H7 (cell line): ENCODE measurements at places on chromosomes 3 and 15. TPM values are rescaled to one million over a fixed set of nuclear protein-coding genes. Genes with fewer than 3 reads are reported as not detected.

DNA sequence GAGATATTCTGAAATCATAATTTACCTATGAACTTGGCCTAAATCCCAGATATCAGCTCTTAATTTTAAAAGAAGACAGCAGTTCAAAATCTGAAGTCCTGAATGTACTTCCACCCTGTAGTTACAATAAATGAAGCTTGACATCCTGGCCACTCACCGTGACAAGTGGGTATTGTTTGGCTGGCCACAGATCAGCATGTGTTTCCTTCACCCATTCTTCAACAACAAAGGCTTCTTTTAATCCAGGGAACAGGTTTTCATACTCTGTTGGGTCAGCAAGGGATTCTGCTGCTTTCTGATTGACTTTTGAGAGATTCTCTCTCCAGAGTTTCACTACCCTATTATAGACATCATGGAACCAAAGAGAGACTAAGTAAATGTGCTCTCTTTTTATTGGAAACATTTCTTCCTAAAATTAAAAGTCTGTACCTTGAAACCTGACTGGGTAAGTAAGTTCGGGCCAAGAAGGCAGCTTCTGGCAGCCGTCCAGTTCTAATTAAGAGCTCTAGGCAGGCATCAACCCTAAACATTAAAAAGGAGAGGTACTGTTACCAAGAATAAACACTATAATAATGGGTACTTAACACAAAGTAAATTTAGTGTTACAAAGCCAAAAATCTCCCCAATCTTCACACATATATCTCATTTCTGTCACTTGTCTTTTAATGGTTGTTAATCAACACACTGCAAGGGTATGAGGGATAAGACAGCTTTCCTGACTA is 15.2 kb downstream of the MRPS22 start:
- no peak for DNase-seq

Gene CSPG5
- total RNA-seq = 1.5 and 1.7 TPM in 2 replicates

GRCh38 chr15:84082739-84083138 is 152.8 kb upstream of the GOLGA6L4 start:
- no peak for DNase-seq

DNA sequence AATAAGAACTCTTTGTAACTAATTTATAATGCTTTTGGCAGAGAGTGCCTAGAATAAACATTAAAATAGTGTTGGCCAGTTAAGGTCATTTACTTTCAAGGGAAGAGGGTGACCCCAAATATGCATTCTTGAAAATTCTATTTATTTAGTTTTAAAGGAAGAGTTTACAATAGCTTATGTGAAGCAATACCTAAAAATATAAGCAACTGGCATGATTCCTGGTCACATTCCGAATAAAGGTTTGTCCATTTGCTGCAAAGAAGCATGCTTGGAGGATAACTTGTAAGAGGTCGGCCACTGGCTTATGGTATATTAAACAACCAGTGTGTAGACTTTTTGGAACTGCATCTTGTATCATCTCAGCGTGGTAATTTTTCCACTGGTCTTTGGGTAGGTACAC is 10.2 kb downstream of the MITF start:
- no peak for DNase-seq

Gene ST3GAL6
- 5.7 and 6.6 TPM in 2 replicates for total RNA-seq

DNA sequence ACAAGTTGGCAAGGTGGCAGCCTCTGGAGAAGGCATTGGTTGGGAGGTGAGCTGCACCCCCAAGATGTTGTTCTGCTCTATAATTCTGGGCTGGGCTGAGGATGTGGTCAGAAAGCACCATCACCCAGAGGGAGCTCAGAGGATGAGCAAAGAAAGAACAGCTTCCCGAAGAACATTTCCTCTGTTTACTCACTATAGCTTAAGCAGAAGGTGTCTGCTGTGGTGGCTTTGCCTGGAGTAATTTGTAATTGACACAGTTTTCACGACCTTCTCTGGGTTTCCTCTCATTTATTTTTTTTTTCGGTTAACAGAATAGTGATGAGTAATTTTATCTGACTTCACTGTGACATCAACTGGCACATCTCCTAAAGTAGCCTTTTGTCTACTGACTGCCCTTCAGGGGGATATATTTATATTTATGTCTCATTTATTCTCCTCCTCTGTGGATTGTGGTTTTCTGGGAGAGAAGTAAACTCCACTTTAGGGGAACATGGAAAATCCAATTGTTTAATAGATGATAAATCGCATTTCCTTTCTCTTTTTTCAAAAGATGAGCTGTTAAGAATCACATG is 49.5 kb upstream of the ABHD17C start:
- no peak for DNase-seq

GRCh38 chr3:73674280-73674679 is 49.5 kb upstream of the PDZRN3 start:
- DNase-seq = no peak

DNA sequence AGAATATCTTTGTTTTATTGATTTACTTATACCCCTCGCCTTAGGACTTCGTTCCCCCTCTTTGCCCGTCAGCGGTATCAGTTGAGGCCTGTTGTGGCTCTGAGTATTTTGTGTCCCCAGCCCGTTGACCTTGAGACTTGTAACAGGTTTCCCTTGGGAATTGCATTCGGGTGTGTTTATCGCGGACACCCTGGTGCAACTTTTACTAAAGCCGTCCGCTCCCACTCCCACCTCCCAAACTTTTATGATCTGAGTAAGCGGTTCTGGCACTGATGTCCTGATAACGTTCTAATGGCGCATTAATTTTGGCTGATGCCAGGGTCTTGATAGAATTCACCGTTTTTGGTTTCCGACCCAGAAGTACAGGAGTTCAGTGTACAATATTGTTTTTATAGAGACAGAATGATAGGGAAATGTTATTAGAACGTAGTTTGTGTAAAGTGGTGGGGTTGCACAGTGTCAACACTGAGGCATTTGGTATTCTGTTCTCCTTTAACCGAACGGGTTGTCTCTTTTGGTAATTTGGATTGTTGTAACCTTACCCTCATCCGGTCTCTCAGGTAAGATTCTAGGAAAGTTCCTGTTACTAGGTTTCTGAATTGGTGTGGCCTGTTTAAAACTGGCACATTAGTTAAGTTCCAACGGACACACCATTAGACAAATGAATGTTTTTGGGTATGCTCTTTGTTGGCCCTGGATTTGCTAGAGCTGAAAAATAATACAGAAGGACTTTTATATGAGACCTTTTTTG is 47.8 kb downstream of the OIP5 start:
- peak; percentile 30 for DNase-seq

GRCh38 chr3:88059380-88060170 is 520 bp downstream of the ZNF654 start:
- peak; percentile 41 for DNase-seq

GRCh38 chr3:150296123-150296735 is 111.9 kb upstream of the TSC22D2 start:
- no peak for DNase-seq

Gene ERC2
- total RNA-seq = 2.4 and 7.9 TPM in 2 replicates

DNA sequence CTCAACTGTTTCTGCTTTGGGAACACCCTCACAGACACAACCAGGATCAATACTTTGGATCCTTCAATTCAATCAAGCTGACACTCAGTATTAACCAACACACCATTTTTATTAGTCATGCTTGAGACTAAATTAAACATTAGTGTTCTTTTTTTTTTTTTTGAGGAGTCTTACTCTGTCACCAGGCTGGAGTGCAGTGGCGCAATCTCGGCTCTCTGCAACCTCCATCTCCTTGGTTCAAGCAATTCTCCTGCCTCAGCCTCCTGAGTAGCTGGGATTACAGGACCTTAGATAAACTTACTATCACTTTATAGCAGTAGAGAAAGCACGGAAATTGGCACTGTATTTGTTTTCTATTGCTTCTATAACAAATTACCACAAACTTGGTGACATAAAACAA is 2.0 kb upstream of the RAB11A start:
- DNase-seq = no peak

- DNase-seq = no peak
These were observed 73.1 kb downstream of the TNIK start for GRCh38 chr3:171387062-171387461.

- DNase-seq = peak; percentile 61
These were observed 7.1 kb downstream of the AMOTL2 start for GRCh38 chr3:134366928-134367811.

Gene MYEF2
- total RNA-seq = 15.0 and 30.3 TPM in 2 replicates

- DNase-seq = no peak
These were observed 19.7 kb downstream of the ANKDD1A start for GRCh38 chr15:64931381-64931780.

Gene CILP
- not detected in 2 replicates for total RNA-seq

DNA sequence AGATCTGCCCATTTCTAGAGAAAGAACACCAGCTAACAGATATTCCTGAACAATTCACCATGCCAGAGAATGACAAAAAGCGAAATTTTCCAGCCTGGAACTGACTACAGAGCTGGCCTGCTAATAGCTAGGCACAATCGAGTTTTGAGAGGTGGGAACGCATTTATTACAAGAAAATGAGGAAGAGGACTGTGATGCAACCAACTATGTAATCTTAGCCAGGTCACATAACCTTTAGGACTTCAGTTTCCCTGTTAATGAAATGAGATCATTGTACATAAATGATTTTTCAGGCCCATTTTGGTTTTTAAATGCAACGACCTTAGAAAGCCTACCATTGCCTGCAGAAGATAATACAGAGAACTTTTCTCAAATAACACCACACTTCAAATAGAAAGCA is 72.1 kb upstream of the SETMAR start:
- no peak for DNase-seq
